GM04504 (cell line): ENCODE measurements at places on chromosomes 7 and 10.

GRCh38 chr10:48448796-48449195, 142.3 kb downstream of the MAPK8 start:
- DNase-seq, result peak; percentile 55

GRCh38 chr7:26422761-26423160, 131.1 kb downstream of the SNX10 start:
- DNase-seq, result no peak

DNA sequence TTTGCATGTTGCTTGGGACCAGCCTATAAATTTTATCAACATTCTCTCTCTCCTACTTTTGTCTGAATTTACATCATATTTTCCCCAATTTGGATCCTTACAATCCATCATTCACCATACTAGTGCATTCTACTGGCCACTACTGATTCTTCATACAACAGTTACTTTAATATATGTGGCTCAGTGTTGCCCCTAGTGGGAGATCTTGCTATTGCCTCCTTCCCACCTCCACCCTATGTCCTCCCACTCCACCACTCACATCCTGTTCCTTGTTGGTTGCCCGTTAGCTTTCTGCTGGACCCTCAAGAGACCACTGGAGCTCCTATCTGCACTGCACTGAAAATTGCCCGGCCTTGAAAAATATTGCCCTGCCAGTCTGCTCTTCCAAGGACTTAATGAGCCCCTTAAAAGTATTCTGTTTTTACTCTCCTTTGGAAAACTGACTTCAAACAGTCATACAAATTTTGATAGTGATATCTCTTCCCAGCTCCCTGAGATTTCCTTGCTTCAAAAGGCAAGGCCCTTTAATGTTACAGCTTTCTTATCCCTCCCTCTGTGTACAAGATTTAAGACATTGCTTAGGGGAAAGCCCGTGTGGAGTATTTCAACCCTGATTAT, 243.2 kb upstream of the TMEM229A start:
- DNase-seq, result no peak

DNA sequence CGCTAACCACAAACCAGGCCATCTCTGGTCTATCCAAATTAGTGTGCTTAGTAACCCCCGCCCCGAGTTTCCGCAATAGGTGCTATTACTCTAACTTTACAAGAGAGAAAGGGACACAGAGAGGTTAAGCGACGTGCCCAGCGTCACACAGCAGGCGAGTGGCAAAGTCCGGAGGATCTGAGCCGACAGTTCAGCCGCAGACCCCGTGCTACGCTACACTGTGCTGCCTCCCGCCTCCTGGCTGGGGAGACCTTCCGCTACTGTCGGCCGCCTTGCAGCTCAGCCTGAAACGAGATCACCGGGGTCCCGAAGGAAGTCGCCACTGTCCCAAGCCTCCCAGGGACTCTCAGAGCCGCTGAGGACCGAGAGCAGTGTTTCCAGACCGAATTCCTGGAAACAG, 799 bp downstream of the INTS1 start:
- no peak for DNase-seq

DNA sequence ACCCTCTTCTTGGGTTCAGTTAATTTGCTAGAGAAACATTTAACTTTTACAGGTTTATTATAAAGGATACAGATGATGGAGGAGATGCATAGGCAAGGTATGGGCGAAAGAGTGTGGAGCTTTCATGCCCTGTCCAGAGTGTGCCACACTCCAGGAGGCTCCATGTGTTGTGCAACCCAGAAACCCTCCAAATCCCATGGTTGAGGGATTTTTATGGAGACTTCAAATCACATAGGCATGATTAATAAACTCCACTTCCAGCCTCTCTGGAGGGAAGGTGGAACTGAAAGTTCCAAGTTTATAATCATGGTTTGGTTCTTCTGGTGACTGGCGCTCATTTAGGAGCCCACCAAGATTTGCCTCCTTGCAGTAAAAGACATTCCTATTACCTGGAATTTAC, 159.9 kb downstream of the PHTF2 start:
- no peak for DNase-seq

- no peak for DNase-seq
These were observed 150.4 kb upstream of the NEBL start for GRCh38 chr10:21047511-21047910.

DNA sequence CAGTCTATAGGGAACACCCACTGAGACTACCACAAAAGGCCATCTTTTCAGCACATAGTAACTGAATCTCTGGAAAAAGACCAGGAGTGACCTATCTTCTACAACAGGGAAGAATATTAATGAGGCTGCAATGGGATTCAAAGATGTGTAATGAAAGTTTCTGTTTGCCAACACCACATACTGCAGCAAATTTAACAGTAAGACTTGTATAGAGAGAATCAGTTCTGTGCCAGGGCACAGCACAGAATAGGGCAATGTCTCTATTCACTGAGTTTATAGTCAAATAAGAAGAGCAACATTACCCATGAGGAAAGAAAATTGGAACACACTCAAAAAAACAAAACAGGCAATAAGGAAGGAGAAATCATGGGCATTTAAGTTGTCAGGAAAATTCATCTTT, 91.4 kb upstream of the PTN start:
- no peak for DNase-seq

GRCh38 chr7:16933296-16934279, 51.8 kb upstream of the AGR3 start:
- DNase-seq, result no peak

DNA sequence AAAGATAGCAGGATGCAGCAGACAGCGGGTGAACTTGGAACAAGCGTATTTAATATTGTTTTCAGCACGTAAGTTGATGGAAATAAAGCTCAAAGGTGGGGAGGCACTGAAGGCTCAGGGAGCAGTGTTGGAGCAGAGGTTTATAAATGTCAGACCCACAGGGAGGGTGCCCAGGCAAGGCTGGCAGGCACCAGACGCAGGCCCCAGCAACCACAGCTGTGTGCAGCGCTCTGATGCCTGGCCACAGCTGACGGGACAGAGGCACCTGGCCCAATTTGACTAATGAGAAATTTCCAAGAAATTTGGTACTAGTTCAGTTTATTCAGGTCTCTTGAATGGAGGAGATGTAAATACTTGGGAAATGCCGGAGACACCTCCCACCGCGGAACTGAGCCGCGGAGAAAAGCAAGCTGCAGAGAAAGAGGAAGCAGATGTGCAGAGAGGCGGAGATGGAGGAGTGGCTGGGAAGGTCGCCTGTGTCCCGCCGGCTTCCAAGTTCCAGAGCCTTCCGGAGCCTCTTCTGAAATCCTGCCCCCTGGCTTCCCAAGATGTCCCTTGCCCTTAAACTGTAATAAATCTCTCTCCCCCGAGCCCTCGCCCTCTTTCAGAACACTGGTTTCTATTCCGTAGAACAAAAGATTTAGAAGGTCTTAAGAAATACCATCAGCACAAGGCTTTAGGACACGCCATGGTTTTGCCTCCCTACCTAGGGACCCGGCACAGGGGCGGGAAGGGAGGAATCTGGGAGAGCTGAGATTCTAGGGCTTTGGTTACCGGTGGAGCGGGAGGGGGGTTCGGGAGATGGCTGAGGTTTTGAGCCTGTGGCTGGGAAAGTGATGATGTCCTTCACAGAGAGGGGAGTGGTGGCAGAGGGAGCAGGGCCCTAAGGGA, 38.4 kb upstream of the PLXNA4 start:
- DNase-seq, result no peak

GRCh38 chr7:123641901-123642300, 13.8 kb upstream of the LMOD2 start:
- no peak for DNase-seq

GRCh38 chr10:132538031-132538789, 623 bp downstream of the INPP5A start:
- DNase-seq, result no peak

- no peak for DNase-seq
These were observed 707.5 kb upstream of the LRRTM3 start for GRCh38 chr10:66218289-66218688.

GRCh38 chr7:56079450-56080185, 13.1 kb downstream of the PHKG1 start:
- no peak for DNase-seq

GRCh38 chr7:45389073-45389872, 184.9 kb upstream of the ADCY1 start:
- DNase-seq, result no peak

- DNase-seq, result no peak
These were observed 37.8 kb upstream of the HIBADH start for GRCh38 chr7:27700501-27700900.

GRCh38 chr10:474406-474805, 215.1 kb downstream of the DIP2C start:
- DNase-seq, result no peak

GRCh38 chr7:82081644-82082224, 311.9 kb upstream of the HGF start:
- no peak for DNase-seq

DNA sequence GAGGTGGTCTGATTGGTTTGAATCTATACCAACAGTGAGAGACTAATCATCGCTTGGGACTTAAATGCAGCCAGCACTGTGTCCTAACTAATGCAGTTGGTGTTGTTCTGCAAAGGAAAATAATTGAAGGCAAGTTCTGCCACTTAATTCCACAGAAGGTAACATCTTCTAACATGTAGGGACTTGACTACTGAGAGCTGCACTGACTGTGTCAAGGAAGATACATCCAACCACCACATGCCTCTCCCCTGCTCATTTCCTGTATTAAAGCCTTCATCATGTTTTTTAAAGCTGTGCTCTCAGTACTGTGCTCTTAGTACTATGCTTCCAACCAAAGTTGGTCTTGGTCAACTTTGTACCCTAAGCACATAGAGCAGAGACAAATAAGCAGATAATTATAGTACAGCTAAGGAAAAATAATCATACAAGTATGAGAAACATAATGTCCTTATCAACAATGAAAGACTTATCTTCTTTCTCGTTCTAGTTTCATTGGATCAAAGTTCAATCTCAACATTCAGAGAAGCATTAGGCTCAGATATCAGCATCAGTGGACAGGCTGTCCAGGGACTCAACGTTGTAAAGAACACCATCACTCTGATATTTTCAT, 2.8 kb upstream of the CYP3A4 start:
- no peak for DNase-seq

GRCh38 chr7:87627634-87627994, 584 bp upstream of the RUNDC3B start:
- DNase-seq, result no peak

GRCh38 chr7:38685851-38686250, 54.7 kb upstream of the AMPH start:
- no peak for DNase-seq

DNA sequence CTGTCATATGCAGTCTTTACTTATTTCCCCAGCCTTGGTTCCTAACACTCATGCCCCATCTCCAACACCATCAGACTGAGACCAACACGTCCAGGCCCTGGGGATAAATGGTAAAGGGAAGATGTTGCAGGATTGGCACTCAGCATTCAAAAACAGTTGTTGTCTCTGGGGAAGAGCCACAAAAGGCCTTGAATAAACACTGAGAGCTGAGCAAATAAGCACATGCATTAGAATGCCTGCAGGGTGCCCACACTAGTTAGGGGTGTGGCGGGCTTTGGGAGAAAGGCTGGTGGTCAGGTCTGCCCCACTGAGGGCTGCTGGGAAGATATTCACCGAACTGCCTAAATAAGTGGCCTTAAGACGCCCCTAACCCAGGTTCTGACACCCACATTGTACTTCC, 391.0 kb downstream of the GFRA1 start:
- DNase-seq, result no peak

GRCh38 chr7:109996411-109996810, 1094.5 kb upstream of the LRRN3 start:
- DNase-seq, result no peak

DNA sequence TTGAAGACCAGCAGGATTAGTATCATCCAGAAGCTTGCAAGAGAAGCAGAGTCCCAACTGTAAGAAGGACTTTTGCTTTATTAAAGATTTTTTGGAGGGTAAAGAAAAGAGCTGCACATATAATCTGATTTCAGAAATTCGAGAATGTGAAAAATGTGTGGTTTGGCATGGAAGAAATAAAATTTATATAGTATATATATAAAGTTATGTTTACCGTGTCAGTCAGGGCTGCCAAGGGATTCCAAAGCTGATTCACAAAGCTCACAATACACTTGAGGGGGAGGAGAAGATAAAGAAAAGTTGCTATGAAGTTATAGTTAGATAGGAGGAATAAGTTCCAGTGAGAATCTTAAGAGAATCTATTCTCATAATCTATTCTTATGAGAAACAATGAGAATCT, 231.8 kb upstream of the CACNA2D1 start:
- no peak for DNase-seq

GRCh38 chr10:80523773-80524172, 13.9 kb upstream of the SH2D4B start:
- no peak for DNase-seq

- DNase-seq, result no peak
These were observed 120.3 kb upstream of the FOXK1 start for GRCh38 chr7:4561795-4562194.

DNA sequence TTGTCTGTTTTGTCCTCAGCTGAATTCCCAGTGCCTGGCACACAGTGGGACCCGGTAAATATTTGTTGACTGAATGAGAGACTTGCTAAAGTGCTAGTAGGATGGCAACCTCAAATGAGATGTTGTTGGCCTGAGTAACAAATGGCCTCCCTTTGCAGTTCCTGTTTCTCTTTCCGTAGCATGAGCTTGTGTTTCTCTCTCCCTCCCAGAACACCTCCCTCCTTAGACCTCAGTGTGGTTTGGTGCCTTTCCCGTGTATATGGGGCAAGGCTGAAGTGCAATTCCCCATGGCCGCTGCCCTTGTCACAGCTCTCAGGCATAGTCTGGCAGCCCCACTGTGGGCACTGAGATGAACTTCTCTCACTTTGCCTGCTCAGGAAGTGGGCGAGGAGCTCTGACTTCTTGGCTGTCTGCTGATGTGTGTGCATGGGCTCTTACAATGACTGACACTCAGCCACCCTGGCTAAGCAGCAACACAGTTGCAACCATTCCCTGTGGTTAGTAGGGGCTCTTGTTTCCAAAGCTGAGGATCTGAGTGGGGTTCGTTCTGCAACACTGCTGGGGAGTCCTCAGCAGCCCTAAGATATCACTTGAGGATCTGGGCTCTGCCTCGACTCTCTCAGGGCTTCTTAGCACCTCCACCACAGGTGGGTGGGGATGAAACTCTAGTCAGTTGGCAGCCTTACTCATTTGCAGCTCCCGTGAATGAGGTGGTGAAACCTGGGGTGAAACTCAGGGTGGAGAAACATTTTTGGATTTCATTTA, 136.1 kb downstream of the ICA1 start:
- no peak for DNase-seq
